A549 treated with ZK216348 at 1 μM for 4 hours (cell line): ENCODE measurements at places on chromosomes 1 and 21. TPM values are rescaled to one million over a fixed set of nuclear protein-coding genes. Genes with fewer than 3 reads are reported as not detected.

Gene DPH5
- 31.0 to 32.5 TPM (median 31.8 TPM) in 5 replicates for total RNA-seq

Gene RNU1-2
- total RNA-seq: not detected in 5 replicates

Gene KCNJ9
- total RNA-seq: not detected in 5 replicates

Gene SMG7
- total RNA-seq: 33.6 to 42.3 TPM (median 36.1 TPM) in 5 replicates

Gene CYP4B1
- not detected in 5 replicates for total RNA-seq

Gene RCSD1
- total RNA-seq: 0.08 to 0.10 TPM in 2 of 5 replicates, not detected in the others

Gene CD247
- total RNA-seq: 0.21 to 0.42 TPM (median 0.31 TPM) in 5 replicates

Gene PROK1
- total RNA-seq: not detected in 5 replicates

Gene COPA
- 76.9 to 94.9 TPM (median 83.2 TPM) in 5 replicates for total RNA-seq

Gene OR6N2
- total RNA-seq: not detected in 5 replicates

Gene CGN
- 1.6 to 2.9 TPM (median 2.0 TPM) in 5 replicates for total RNA-seq

Gene OR2T2
- total RNA-seq: not detected in 5 replicates

Gene SLC22A15
- total RNA-seq: 0.40 to 1.1 TPM (median 0.74 TPM) in 5 replicates

Gene TNFSF18
- not detected in 5 replicates for total RNA-seq

Gene RCC2
- total RNA-seq: 53.1 to 69.7 TPM (median 58.6 TPM) in 5 replicates

Gene EDN2
- 12.3 to 21.9 TPM (median 18.0 TPM) in 5 replicates for total RNA-seq

Gene TSTD1
- 0.49 to 0.78 TPM (median 0.67 TPM) in 4 of 5 replicates, not detected in the other for total RNA-seq

Gene LHX8
- 0.81 to 1.4 TPM (median 1.2 TPM) in 5 replicates for total RNA-seq

Gene IQGAP3
- 12.3 to 21.4 TPM (median 19.1 TPM) in 5 replicates for total RNA-seq

Gene FGGY
- 2.5 to 3.1 TPM (median 2.7 TPM) in 5 replicates for total RNA-seq

Gene KIRREL1
- total RNA-seq: 21.6 to 32.5 TPM (median 29.7 TPM) in 5 replicates

Gene SEMA6C
- 0.59 to 2.2 TPM (median 1.5 TPM) in 5 replicates for total RNA-seq

Gene NUDT4B
- 0.31 to 2.4 TPM (median 0.85 TPM) in 3 of 5 replicates, not detected in the others for total RNA-seq
